ENCODE measurements at places on chromosomes 13 and 19.

GRCh38 chr13:44763615-44764301 is 187.6 kb upstream of the TSC22D1 start:
- DNase-seq = no peak

- no peak for DNase-seq
Measured at GRCh38 chr19:20038358-20039202, 725 bp downstream of the ZNF682 start.

- no peak for DNase-seq
Measured at GRCh38 chr19:1239420-1239795, 1.6 kb upstream of the CBARP start.

GRCh38 chr13:19606152-19606551 is 27.3 kb upstream of the MPHOSPH8 start:
- DNase-seq = no peak

- no peak for DNase-seq
Measured at GRCh38 chr13:25281935-25282332, 5.4 kb downstream of the MTMR6 start.

- DNase-seq = no peak
Measured at GRCh38 chr13:101979825-101980224, 422.0 kb downstream of the FGF14 start.

- no peak for DNase-seq
Measured at GRCh38 chr13:41085961-41086585, 24.8 kb downstream of the WBP4 start.

GRCh38 chr13:36512771-36513170 is 80.5 kb downstream of the CCNA1 start:
- DNase-seq = no peak

DNA sequence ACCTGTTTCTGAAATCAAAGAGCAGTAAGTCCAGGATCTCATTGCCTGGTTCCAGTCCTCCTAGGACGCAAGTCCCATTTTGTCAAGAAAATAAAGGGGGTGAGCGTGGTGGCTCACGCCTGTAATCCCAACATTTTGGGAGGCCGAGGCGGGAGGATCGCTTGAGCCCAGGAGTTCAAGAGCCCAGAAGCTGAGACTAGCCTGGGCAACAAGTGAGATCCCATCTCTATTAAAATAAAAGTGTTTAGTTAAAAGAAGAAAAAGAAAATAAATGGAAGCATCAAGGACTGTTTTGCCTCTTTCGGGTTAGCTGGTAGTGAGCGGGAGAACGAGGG is 344 bp upstream of the HAUS5 start:
- DNase-seq = no peak

DNA sequence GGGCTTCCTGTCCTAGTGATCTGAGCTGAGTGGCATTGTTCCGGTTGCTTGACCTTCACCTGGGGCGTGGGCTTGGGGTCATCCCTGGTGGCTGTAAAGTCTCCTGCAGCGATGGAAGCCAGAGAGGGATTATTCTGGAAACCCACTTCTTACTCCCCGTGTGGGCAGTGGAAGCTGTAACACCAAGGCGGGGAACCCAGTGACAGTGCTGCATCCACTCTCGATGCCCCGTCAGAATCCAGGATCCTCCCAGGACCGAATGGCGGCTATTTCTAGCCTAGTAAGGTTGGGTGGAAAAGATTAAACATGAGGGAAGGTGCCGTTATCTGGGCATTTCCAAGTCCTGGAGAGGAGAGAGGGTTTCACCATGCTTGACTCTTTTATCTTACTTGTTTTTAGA is 280.6 kb downstream of the ZNF536 start:
- DNase-seq = no peak

GRCh38 chr13:114047358-114047881 is 73.5 kb upstream of the C13orf46 start:
- no peak for DNase-seq

DNA sequence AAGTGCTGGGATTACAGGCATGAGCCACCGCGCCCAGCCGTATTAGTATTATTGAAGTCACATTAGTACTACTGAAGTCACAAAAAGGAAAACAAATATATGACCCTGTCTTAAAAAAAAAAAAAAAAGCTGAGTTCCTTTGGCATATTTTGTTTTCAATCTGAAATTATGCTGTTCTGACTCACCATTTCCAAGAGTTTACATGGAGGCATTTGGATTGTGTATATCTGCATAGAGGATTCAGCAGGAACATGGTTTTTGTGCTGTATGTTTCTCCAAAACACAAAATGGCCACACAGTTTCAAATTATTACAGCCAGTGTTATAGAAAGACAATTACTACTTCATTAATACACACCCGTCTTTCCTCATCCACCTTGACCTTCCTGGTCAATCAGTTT is 103.5 kb upstream of the TSC22D1 start:
- no peak for DNase-seq

- DNase-seq = peak; percentile 31
Measured at GRCh38 chr19:24033963-24034342, 53.0 kb upstream of the ZNF254 start.

DNA sequence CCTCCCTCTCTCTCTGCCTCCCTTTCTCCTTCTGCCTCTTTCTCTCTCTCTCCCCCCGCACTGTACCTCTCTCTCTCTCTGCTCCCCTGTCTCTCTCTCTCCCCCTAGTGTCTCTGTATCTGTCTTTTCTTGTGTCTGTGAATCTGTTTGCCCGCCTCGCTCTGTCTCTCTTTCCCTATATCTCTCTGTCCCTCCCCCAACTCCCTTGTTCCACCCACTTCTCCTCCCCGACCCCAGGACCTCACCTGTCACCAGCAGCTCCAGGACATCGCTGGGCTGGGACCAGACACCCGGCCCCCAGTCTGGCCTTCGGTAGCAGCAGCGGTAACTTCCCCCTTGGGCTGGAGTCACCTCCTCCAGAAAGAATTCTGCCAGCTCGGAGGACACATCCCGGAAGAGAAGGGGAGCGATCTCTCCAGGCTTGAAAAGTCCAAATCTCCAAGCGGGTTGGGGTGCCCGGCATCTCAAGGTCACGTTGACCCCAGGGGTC is 3.9 kb downstream of the OSCAR start:
- DNase-seq = no peak

- DNase-seq = peak; percentile 9
Measured at GRCh38 chr19:57363688-57364181, 384 bp downstream of the TRAPPC2B start.

GRCh38 chr13:35139591-35139990 is 197.5 kb downstream of the NBEA start:
- no peak for DNase-seq

DNA sequence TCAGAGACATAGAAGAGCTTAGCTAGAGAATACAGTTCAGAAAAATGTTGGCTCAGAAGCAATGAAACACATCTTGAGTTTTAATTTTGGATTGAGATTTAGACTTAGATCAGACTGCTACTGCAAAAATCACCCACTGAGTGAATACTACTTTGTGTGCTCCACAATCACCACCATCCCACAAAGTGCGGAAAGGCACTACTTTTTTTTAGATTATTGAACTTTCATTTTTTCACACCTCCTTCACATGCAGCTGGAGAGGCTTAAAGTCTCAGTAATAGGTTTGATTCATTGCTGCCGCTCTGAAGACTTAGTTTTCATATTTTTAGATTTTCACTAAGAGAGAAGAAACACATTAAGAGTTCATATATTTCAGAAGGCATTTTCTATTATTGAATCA is 289.9 kb upstream of the PRR20A start:
- no peak for DNase-seq

DNA sequence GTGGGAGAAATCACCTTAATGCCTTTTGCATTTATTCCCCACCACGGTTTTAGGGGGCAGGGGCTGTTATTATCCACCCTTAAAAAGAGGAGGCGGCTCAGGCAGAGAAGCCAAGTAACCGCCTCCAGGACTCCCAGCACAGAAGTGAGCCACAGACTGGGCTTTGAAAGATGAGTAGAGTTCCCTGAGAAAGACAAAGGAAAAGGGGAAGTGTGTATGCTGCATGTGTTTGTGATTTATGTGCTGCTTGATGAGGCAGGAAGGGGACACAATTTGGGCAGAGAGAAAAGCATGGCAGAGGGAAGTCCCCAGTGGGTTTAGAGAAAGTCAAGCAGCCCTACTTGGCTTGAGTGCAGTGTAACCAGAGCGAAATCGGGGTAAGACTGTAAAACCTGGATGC is 85.0 kb downstream of the DOCK9 start:
- DNase-seq = no peak

GRCh38 chr19:19076476-19076875 is 12.7 kb downstream of the SLC25A42 start:
- DNase-seq = no peak

- no peak for DNase-seq
Measured at GRCh38 chr13:61406275-61406674, 9.4 kb downstream of the PCDH20 start.

DNA sequence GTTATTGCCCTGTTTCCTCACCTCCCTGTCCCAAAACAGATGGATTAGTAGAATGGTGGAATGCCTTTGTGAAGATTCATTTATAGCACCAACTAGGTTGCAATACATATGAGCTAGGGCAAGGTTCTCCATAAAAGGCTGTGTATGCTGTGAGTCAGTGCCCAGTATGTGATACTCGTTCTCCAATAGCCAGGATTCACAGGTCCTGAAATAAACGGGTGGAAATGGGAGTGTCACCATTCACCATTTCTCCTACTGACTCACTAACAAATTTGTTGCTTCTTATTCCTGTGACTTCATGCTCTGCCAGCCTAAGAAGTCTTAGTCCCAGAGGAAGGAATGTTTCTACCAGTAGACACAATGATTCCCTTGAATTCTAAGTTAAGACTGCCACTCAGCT is 1745.4 kb downstream of the SLITRK1 start:
- DNase-seq = no peak

DNA sequence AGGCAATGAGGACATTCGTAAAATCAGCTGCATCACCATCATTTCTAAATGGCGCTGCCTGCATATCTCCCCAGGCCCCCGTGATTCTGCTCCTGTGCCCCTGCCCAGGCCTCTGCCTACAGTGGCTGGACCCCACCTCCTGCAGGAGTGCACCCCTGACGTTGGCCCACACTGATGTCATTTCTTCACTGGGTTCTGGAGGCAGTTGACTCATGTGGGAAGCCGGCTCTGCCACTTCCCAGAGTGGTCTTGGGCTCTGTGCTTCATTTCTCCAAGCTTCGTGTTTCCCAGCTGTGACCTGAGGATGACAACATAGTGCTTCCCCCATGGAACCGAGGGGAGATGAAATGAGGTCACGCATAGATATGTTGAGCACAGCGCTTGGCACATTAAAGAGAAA is 19.9 kb downstream of the CCNE1 start:
- DNase-seq = no peak

- DNase-seq = no peak
Measured at GRCh38 chr13:32142956-32143375, 111.4 kb downstream of the FRY start.

- no peak for DNase-seq
Measured at GRCh38 chr19:29320086-29320485, 107.1 kb upstream of the UQCRFS1 start.

DNA sequence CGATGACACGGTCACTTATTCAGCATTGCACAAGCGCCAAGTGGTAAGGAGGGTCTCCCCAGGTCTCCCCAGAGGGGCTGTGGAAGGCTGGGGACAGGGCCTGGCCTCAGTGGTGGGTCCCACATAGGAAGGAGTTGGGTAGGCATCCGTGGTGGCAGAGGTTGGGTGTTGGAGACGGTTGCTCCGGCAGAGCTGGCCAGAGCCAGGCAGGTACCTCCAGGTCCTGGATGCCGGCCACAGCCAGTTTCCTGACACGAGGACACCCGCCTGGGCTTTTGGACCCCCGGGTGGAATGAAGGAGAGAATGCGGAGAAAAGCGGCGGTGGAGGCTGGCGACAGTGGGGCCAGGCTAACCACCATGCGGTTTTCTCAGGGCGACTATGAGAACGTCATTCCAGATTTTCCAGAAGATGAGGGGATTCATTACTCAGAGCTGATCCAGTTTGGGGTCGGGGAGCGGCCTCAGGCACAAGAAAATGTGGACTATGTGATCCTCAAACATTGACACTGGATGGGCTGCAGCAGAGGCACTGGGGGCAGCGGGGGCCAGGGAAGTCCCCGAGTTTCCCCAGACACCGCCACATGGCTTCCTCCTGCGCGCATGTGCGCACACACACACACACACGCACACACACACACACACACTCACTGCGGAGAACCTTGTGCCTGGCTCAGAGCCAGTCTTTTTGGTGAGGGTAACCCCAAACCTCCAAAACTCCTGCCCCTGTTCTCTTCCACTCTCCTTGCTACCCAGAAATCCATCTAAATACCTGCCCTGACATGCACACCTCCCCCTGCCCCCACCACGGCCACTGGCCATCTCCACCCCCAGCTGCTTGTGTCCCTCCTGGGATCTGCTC is 1.3 kb upstream of the FFAR1 start:
- no peak for DNase-seq

- DNase-seq = no peak
Measured at GRCh38 chr19:1396768-1397679, 4.3 kb downstream of the GAMT start.

DNA sequence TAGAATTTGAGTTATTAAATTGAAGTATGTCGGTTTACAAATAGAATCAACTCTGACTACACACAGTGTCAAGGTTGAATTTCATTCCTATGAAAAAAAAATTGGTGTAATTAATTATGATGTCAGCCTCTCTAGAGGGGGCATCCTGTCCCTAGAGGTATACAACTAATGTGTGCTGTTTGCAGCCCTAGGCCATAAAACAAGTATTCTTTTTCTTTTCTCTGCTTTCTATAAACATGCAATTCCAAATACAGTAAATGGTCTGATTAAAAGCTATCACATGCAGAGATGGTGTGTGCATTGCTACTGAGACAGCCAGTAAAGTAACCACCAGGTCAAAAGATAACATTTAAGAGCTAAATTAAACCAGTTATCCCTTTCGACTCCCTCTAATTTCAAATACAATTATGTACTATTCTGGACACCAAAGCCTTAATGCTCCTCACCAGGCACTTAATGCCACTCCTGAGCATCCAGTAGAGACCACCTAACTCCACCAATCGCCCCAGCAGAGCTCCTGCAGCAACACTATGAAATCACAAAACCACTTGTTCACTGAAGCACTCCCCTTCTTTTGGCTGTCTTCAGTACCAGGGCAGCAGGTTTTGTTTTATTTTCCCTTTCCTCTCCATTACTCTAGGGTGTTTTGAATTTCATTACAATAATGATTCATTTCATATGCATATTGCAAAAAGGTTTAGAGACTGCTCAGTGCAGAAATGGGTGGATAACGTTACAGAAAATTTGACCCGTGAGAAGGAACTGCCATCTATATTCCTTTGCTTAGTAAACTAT is 426.9 kb downstream of the PCDH9 start:
- DNase-seq = no peak

DNA sequence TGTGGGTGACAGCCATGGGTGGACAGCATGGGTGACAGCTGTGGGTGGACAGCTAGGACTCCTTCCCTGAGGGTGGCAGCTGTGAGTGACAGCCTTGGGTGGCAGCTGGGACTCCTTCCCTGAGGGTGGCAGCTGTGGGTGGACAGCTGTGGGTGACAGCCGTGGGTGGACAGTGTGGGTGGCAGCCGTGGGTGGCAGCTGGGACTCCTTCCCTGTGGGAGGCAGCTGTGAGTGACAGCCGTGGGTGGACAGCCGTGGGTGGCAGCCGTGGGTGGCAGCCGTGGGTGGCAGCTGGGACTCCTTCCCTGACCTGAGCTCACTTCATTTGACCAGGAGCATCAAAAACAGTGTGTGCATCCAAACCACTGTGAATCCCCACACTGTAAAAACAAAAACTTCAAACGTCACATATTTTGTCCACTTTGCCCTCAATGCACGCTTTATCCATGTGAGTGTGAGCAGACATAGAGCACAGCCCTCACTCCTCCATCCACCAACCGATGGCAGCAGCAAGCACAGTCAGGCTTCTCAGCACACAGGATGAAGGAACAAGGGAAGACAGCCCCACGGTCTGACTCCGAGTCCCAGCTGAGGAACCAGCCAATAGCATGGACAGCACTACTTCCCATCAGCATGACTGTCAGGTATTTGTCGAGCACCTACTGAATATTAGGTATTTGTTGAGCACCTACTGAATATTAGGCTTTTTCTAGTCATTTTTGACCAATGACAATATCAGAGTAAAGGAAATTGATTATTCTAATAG is 1.6 kb upstream of the CFAP97D2 start:
- DNase-seq = no peak
